CD4-positive, alpha-beta T cell treated with Interleukin-12 subunit alpha and Interleukin-12 subunit beta, for 1 hour (primary cell): ENCODE measurements at places on chromosomes 3 and 15.

DNA sequence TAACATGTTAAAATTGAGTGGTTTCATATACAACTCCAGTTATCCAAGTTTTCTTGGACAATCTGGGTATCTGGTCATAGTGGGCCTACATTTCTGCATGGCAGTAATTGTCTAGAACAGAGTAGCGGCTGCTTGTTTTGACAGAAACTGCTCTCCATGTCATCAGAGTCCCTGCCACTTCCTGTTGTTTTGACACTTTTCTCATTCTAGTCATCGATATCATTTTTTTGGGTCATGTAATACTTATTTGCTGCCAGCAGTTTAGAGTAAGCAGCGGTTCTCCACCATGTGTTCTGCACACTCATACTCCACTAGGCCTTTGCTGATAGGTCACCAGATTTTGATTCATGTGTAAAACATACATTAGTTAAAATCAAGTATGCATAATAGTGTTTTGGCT, 81.5 kb downstream of the SLC25A26 start:
- peak; percentile 86 for DNase-seq

- DNase-seq: no peak
Measured at GRCh38 chr15:70093481-70094319, 4.0 kb downstream of the TLE3 start.

GRCh38 chr3:196503196-196504076, at the start of gene RNF168:
RNF168 (minus strand) TSS chr3:196503768; CDS start chr3:196503173, 595 bp downstream.
- DNase-seq: peak; percentile 91

GRCh38 chr3:43523454-43524053, 98.3 kb downstream of the ANO10 start:
- no peak for DNase-seq

- no peak for DNase-seq
Measured at GRCh38 chr3:40753951-40754350, 229.2 kb downstream of the ZNF621 start.

DNA sequence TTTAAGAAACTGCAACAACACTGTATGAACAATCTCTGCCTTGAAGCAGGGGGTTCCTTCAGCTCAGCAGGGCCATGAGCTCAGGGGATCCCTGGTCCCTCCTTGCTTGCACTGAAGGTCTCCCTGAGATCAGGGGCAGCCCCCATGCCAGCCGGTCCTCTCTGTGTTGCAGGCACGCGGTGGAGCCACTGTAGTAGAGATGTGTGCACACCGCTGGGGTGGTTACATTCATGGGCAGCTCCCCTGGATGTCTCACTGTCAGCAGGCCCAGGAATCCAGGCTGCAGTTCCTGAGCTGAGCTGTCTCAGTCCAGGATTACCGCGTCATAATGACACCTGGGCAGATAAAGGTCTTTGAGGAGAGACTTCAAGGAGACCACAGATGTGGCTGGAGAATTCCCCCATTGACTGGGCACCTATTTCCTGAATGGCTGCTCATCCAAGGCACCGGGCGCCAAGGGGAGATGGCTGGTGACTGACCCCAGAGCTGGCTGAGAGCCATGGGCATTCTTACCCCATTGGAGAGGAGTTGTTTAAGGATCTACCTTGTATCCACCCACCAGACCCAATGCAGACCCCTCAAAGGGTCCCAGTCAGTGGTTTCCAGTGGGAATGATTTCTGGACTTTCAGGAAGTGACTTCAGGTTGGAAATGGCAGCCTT, 10.4 kb upstream of the KLF13 start:
- DNase-seq: no peak

DNA sequence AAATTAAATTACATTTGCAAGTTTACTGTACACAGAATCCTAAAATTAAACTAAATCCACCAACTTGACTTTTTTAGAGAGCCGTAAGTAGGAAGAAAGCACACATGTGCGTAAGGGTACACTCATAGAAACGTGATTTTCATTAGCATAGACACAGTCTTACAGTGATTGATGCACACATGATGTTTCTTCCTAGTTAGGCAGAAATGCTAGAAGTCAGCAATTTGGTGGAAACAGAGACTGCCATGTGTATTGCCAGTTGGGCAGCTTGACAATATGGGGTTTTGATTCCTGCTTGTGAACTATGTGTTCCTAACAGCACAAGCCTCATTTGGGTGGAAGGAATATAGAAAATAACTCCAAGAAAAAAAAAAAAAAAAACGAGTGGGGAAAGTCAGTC, 878.5 kb downstream of the ROBO1 start:
- DNase-seq: no peak

DNA sequence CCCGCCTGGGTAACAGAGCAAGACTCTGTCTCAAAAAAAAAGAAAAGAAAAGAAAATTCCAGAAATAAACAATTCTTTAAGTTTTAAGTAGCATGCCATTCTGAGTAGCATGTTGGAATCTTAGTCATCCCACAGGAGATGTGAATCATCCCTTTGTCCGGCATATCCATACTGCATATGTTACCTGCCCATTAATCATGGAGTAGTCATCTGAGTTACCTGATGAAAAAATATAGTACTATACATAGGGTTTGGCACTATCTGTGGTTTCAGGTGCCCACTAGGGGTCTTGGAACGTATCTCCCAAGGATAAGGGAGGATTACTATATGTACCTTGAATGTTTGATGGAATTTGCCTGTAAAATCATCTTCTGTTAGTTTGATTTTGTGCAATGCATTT, 6.3 kb upstream of the CCR4 start:
- no peak for DNase-seq

DNA sequence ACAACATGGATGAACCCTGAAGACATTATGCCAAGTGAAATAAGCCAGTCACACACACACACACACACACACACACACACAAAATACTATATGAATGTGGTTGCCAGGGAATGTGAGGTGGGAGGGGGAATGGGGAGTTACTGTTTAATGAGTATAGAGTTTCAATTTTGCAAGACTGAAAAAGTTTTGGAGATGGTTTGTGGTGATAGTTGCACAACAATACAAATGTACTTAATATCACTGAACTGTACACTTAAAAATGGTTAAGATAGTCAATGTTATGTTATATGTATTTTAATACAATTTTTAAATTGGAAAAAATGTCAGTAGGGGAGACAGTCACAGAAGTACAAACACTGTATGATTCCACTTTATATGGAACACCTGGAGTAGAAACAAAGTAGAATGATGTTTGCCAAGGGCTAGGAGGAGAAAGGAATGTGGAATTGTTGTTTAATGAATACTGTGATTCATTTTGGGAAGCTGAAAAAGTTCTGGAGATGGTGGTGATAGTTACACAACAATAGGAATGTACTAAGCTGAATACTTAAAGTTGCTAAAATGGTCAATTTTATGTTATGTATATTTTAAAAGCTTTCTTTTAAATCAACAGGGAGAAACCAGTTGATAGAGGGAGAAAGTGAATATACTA, 76.6 kb downstream of the RPL39L start:
- no peak for DNase-seq

- DNase-seq: no peak
Measured at GRCh38 chr15:76197703-76198455, 113.4 kb downstream of the ETFA start.

- no peak for DNase-seq
Measured at GRCh38 chr15:90903733-90904536, 833 bp downstream of the MAN2A2 start.

DNA sequence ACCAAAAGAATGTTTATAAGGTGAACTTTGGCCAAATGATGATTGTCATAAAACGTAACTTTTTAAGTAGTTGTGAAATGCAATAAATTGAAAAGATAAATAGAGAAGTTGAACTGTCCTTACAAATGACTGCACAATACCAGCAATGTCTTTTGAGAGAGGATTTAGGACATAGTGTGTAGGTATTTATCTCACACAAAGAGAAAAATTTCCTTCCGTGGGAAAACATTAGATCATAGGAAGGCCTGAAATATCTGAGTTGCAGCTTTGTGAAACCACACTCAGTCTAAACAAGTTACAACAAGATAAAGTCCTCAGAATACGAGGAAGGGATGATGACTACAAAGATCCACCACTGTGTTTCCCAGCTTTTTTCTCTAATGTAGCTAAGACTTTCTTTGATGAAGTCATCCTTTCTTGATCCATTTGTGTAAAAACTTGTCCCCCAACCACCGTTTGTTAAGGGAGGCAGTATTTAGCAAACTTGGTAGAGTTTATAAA, 16.0 kb downstream of the ROBO2 start:
- DNase-seq: no peak
